ENCODE measurements at places on chromosomes 4 and X.

GRCh38 chr4:46254788-46255187 lies 130.9 kb upstream of the GABRG1 start:
- DNase-seq = no peak

GRCh38 chr4:95091272-95091671 lies 333.5 kb downstream of the BMPR1B start:
- no peak for DNase-seq

DNA sequence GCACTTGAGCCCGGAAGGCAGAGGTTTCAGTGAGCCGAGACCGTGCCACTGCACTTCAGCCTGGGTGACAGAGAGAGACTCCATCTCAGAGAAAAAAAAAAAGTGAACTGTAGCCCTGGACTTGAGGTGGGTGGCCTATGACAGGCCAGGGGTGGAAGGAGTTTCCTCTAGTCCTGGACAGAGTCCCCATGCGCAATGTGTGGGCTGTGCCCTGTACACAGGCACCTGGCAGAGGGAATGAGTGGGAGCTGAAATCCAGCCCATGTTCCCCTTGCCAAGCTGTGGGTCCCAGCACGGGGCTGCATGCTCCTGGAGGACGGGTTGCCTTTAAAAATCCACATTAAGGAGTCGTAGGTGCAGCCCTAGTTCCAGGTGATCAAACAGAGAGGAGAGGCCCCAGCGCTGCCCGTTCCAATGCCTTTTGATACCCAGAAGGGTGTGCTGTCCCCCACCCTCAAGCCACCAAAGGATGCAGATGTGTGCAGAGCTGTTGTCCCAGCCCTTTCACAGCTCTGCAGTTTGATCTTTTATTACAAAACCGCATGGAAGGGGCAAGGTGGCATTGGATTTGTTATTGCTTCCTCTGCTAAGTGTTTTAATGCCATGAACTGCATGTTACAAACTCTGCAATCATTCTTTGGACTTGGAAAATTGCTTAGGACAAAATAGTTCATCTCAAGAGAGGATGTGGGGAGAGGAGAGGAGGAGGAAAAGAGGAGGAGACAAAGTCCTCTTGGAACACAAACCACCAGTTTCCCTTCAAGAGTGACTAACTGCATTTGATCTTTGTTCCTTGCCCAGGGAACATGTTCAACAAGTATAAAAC lies 38.0 kb upstream of the PDK3 start:
- DNase-seq = no peak

DNA sequence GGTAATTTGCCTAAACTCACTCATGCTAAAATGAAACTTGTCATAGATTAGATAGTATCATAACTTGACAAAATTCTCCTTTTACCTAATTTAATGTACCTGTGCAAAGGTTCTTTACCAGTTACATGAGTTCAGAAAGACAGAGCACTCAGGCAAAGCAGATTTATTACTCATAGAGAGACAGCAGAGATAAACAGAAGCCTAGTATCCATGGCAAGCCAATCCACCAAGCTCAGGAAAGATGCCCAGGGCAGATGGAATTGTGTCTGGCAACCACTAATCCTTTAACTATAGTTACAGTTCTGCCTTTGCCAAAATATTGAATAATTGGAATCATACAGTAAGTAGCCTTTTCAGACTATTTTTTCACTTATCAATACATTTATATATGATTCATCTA lies 826.2 kb downstream of the TECRL start:
- no peak for DNase-seq

DNA sequence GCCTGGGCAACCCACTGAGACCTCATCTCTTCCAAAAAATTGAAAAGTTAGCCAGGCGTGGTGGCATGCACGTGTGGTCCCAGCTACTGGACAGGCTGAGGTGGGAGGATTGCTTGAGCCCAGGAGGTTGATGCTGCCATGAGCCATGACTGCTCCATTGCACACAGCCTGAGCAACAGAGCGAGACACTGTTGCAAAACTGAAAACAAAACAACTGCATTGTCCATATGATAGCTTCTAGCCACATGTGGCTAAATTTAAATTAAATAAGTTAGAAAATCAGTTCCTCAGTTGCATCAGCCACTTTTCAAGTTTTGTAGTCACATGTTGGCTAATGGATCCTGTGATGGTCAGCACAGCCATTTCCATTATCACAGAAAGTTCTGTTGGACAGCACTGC lies 67.9 kb downstream of the GAB1 start:
- no peak for DNase-seq

- no peak for DNase-seq
These were observed 23.3 kb downstream of the FRYL start for GRCh38 chr4:48756689-48757220.

- DNase-seq = no peak
These were observed 42.8 kb upstream of the TRIM2 start for GRCh38 chr4:153161226-153161963.

- DNase-seq = no peak
These were observed 61.6 kb upstream of the NAP1L5 start for GRCh38 chr4:88759039-88759894.

DNA sequence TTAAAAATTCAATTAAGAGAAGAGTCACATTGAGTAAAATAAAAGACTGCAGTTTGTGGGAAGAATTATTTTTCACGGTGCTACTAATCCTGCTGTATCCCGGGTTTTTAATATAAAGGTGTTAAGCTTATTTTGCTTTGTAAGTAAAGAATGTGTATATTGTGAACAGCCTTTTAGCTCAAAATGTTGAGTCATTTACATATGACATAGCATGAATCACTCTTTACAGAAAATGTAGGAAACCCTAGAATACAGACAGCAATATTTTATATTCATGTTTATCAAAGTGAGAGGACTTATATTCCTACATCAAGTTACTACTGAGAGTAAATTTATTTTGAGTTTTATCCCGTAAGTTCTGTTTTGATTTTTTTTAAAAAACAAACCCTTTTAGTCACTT lies 39.7 kb downstream of the IRS4 start:
- DNase-seq = no peak

DNA sequence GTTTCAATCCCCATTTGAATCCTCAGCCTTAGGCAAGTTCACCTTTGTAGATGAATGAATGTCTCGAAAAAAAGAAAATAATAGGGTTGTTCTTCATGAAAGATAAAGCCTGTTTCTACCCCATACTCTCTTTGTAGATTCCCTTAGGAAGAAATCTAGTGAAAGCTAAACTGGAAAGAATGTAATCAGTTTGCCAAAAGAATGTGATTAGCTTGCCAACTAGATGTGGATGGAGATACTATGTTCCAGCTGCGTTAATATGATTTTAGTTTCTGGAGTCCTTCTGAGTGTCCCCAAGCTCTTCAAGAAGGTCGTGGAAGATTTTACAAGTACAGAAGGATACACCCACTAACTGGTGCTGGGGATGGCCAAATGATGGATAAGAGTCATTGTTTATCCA lies 162.3 kb upstream of the EDNRA start:
- DNase-seq = no peak

- DNase-seq = no peak
These were observed 37.4 kb downstream of the CLOCK start for GRCh38 chr4:55509266-55509665.

DNA sequence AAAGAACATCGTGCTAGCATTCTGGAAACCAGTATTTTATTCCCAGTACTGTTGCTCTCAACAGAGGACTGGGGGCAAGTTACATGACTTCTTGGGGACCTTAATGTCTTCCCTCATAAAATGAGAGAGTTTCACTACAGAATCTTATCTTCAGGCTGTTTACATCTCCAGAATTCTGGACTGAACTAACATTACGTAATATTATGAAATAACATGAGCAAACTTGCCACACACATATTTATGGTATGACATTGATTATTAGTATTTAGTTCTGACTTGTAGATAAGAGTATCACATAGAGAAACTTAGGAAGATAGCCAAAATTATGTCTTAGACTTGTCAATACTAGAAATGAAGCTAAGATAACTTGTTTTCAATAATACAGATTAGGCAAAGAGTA lies 68.0 kb downstream of the NFKB1 start:
- no peak for DNase-seq
